ENCODE measurements at places on chromosomes 16 and 17.

- ATAC-seq = peak; percentile 48
Measured at GRCh38 chr17:78356101-78356713, 3.7 kb downstream of the SOCS3 start.

- peak; percentile 64 for ATAC-seq
Measured at GRCh38 chr17:32386844-32387243, 36.9 kb downstream of the ZNF207 start.

DNA sequence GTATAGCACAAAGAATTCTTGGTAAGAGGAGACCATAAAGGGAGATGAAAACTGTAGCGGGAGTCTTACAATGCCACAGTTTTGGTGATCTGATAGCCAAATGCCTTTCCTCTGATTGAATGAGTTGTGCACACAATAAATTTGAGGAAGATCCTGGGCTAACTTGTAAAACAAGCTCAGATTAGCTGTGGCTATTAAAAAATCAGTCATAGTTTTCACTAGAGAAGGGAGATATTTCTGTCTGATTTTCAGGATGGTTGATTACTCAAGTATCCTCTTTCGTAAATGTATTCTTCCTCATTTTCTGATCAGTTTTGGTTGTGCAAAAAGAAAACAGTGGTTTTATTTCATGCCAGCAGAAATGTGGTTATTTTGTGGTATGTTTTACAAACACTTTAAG lies 9.1 kb upstream of the METTL9 start:
- ATAC-seq = peak; percentile 27

DNA sequence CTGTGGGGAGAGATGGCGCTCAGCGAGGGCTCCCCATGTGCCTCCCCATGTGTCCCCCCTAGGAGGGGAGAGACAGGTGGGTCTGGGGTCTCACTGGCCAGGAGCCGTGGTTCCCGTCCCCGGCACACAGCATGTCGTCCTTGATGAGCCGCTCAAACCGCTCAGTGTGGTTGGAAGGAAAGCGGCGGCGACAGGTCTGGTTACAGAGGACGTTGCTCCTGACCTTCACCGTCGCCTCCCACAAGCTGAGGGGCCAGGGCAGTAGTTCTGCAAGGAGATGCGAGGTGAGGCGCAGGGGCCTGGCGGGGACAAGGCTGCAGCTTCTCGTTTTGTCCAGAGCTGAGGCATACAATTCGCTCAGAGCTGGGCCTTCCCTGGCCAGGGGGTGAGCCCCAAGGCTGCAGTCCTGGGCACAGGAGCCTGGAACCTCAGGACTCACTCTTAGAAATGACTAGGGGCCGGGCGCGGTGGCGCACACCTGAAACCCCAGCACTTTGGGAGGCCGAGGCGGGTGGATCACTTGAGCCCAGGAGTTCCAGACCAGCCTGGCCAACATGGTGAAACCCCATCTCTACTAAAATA lies 22.8 kb upstream of the UBE2I start:
- no peak for ATAC-seq

DNA sequence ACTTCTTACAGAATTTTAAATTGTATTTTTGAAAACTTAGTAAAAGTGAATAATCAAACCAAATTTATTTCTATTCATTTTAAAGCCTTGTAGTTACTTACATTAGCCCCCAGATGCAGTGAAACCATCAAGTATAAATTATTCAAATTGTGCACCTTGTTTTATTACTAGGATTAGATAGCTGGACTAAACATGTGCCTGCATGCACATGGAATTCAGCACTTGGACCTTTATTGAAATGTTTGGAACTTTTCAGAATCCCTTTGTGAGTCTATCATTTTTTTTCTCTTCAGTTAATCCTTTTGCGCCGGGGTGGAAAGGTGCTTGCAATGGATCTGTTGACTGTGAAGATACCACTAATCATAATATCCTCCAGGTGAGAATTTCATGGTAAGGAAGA lies 4.7 kb downstream of the ZPBP2 start:
- no peak for ATAC-seq

- peak; percentile 93 for ATAC-seq
Measured at GRCh38 chr17:57440522-57441269, 184.4 kb downstream of the MSI2 start.

GRCh38 chr16:82852388-82853008 lies 225.7 kb downstream of the CDH13 start:
- ATAC-seq = no peak
